ENCODE measurements at places on chromosomes 7 and 10.

GRCh38 chr7:135201350-135201749, 10.0 kb downstream of the WDR91 start:
- no peak for DNase-seq

DNA sequence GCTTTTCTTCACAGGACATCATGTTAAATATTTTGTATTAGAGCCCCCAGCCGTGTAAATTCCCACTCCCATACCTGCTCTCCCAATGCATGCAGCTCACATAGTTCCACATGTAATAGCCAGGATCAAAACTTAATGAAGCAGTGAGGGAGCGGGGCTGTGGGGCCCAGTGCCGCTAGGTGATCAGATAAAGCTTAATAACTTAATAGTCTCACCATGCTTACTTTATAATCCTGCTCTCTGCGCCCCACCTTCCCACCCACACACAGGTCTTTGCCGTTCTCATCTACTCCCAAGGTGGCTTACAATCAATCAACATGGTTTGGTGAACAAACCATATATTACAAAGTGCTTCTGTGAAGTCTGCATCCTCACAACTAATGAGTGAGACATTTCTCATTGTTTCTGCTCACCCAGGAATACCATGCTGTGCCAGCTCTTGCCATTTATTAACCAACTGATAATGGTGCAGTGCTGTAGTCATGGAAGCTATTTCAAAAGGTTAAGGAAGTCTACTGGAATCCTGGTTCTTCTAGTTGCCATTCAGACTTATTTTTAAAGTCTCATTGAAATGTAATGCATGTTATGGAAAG, 156.4 kb downstream of the CTTNBP2 start:
- no peak for DNase-seq

DNA sequence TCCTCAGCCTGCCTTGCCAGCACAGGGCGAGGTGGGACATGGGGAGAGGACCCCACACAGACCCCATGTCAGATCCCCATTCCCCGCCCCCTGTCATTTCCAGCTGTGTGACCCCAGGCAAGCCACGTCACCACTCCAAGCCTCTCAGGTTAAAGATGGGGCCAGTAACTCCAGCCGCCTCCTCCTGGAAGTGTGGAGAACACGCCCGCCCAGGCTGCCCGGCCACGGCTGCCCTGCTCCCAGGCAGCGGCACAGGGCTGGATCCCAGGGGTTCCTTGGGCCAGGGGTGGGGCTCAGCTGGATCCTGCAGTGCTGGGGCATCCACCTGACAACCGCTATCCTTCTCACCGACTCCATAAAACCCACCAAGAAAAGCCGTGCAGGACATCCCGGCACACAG, 86.1 kb downstream of the PDGFA start:
- DNase-seq, result no peak

DNA sequence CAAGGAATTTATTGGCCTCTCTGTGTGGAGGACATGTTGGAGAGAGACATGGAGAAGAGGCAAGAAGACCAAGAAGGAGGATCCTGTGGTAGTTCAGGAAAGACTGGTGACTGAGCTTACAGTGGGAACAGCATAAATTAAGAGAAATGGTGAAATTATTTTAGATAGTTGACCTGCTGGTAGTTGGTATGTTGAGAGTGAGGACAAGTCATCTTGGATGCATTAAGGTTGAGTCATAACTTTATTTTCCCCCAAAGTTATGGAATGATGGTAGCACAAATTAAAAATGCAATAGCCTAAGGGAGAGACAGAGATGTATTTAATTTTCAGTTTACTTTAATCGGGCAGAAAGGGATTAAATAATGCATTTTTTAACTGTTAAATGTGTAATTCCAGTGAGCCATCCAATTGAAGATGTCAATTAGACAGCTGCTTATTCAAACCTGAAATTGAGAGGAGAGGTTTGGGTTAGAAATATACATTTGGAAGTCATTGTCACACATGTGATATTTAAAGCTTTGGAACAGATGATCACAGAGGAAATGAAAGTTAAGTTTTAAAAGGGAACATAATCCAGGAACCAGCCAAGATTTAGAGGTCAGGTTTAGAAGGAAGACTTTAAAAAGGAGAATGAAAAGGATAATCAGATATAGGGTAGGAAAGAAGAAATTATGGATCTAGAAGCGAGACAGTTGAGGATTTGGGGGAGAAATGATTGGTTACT, 80.6 kb downstream of the DGKB start:
- DNase-seq, result peak; percentile 56

DNA sequence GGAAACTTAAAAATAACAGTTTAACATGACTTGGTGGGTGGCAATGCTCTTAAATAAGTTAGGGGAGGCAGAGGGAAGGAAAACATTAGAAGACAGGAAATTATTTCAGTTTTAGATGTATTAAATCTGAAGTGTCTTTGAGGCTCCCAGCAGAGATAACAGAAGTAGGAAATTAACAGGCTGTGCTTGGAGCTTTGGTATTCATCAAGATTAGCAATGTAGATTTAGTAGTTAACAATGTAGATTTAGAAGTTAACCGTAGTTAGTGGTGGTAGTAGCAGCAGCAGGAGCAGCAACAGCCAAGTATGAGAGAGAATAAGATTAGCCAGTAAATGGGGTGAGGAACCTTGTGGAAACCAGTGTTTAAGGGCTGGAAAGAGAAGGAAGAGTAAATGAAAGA, 48.7 kb upstream of the UBN2 start:
- DNase-seq, result no peak

DNA sequence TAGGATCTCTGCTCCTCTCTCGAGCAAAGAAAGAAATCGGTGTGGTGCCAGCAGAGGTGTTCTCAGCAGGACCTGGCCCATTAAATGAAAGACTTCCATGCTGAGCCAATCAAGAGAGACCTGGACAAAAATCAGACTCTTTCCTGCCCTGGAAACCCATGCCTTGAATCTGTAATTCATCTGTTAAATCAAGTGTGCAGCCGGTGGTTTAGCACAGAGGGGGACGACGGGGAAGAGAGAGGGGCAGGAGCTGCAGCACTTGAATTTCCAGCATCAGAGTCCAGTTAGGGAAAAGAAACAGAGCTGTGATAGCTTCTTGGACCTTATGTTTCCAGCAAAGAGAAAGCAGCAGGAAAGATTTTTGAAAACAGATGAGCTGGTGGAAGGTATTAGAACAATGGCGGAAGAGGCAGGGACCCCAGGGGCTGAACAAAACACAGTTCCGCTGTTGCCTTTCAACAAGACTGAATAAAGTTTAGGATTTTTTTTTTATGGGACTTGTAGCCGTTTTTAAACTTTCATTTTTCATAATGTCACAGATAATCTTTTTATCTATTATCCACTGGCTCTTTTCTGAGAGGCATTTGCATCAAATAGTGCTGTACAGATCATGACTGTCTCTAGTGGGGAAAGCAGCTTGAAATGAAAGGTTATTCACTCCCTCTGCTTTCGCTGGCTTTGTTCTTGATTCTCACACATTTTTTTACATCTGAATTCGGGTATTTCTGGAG, 543.6 kb upstream of the GALNT17 start:
- no peak for DNase-seq

DNA sequence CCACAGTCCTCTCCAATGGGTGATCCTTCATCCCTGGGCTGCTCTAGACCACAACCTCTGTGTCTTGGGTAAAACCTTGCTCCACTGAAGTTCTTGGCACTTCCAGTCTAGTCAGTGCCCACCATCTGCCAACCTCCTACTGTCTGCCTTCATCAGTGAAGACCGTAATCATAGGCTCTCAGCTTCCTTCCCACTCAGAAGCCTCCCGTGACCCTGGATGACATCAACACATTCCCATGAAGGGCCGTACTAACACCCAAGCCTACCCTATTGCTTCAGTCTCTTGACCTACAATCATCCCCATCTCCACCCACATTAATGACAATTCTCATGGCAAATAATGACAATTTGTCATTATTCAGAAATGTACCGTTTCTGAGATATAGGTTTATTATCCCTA, 27.6 kb upstream of the GARS1 start:
- DNase-seq, result no peak

DNA sequence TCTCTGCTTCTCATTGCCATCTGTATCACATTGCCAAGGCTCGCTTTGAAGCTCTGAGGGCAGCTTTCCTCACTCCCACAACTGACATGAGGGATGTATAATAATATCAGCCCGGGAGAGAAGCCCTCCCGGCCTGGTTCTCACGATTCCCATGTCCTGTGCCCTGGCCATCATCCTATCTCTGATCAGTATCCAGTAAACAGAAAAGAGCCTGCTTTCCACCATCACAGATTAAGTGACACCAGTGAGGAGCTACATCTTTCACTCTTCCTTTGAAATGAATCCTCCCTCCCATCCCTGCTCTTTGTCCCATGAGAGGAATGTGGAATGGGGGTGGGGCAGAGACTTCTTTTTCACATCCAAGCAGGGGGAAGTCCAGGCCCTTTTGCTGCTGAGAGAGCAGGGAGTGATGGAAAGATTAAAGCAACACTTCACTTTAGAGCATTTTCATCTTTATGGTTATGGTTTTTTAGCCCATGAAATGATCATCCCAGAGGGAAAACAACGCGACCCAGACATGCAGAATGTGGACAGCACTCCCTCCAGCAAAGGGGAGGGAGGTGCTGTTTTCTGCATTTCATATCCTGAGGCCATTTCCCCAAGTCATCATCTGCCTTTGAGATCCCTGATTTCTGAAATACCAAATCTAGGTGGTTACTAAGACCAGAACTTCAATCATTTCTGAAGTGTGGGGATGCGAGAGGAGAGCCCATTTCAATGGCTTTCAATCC, 84.6 kb upstream of the LYZL1 start:
- no peak for DNase-seq

- no peak for DNase-seq
Measured at GRCh38 chr7:147885869-147886268, 704.7 kb upstream of the C7orf33 start.

GRCh38 chr7:140752533-140752932, 56.0 kb downstream of the NDUFB2 start:
- DNase-seq, result no peak

DNA sequence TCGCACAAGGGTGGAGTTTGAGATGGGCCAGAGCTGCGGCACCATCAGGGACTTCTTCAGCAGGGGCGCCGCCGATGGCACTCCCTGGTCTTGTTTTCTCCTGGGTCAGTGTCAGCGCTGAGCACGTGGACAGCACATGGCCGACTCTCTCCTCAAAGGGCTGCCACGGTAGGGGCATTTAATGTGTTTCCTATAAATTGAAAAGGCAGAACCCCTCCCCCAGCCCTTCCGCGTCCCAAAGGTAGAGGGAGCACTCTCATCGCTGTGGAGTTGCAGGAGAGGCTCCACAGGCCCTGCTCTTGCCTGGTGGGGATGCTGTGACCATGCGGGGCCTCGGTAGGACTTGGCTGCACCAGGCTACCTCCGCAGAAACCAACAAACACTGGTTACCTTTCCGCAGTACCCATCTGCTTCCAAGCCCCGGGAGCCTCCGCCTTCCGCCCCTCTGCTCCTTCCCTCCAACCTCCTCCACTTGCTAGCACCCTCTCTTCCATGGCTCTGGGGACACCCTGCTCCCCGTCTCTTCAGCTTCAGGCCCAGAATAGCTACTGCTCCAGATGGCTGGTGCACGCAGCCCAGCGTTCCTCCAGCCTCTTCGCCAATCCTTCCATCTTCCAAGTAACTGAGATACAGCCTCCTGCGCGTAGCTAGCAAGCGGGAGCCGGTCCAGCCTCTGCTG, 166.3 kb upstream of the ADCY1 start:
- no peak for DNase-seq

- DNase-seq, result no peak
Measured at GRCh38 chr10:24414597-24414996, 205.7 kb downstream of the KIAA1217 start.

- no peak for DNase-seq
Measured at GRCh38 chr7:128136215-128136597, 104.9 kb upstream of the LEP start.

GRCh38 chr7:157841773-157842370, 505.1 kb downstream of the DNAJB6 start:
- DNase-seq, result no peak

DNA sequence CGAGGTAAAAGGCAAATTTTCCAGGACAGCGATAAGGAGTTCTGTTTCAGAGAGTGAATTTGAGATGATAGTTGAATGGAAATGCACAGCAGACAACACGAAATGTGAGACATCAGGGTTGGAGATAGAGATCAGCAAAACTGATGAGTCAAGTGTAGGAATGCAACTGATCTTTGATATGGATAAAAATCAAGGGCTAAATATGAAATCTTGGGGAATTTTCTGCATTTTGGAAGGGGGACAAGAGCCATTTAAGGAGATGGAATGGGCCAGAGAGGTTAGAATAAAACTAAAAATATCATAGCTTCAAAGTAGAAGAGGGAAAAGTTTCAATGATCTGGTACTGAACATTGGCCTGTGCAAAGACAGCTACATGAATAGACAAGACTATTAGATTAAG, 11.5 kb downstream of the CISD1 start:
- DNase-seq, result no peak

DNA sequence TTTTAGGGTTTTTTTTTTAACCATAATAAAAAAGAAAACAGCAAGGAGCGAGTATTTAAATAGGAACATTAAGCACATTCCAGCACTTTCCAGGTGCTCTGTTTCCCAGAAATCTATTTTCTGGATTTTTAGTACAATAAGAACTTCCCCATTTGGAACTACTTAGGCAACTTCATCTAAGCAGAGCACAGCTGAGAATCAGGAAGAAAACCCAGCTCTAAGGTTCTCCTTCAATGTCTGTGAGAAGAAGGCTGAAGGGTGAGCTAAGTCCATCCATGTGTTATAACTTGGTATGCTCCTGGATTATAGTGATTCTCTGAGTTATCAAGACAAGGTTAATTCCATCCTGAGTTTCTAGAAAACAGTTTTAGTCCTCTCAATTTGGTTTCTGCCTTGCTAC, 181.9 kb downstream of the CYP26A1 start:
- DNase-seq, result no peak

GRCh38 chr10:34526758-34527730, 288.1 kb downstream of the PARD3 start:
- DNase-seq, result peak; percentile 92

- no peak for DNase-seq
Measured at GRCh38 chr10:112649006-112649821, 202.2 kb downstream of the VTI1A start.

DNA sequence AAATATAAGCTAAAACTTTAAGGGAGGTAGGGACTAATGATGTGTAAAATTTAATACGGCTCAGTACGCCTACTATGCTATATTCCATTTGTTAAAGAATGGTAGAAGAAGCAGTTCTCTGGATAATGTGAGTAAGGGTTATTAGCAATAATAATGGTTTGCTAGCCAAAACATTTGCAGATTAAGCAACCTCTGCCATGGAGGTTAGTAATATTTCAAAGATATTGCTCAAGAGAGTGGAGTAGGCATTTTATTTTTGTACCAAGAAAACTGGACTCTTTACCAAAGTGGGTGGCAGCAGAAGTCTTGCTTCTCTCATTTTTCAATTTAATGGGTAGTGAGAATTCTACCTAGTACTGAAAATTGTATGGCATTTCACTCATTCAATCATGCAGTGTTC, 158.9 kb upstream of the TMEM106B start:
- DNase-seq, result no peak

DNA sequence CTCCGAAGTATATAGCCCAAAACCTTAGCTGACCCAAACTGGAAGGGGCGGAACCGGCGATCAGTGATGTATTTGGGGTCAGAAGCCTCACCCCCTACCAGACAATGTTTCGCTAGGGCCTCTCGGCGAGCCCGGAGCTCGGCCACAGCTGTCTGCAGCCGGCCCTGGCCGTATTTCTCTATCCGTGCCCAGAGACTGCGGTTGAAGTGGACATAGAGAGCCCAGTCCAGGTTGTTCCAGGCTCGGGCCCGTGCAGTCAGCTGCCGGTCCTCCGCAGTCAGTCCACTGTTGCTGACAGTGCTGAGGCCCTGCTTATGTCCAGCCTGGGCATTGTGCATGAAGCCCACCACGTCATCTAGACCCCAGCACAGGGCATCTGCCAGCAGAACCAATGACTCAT, 1.5 kb upstream of the TRAPPC14 start:
- no peak for DNase-seq

Data from HT1080 (cell line).